Stimulated activated CD4-positive, alpha-beta T cell treated with anti-CD3 and anti-CD28 coated beads, TNF-alpha, amount 100 ng/mL, for 1 hour (primary cell): ENCODE measurements at places on chromosomes 3 and 15.

- DNase-seq, result no peak
Observed at GRCh38 chr3:56291953-56292352, 176.3 kb downstream of the ERC2 start.

GRCh38 chr15:71736286-71736947 is 73.9 kb upstream of the NR2E3 start:
- no peak for DNase-seq

- DNase-seq, result no peak
Observed at GRCh38 chr3:136512381-136512780, 239.8 kb downstream of the STAG1 start.

DNA sequence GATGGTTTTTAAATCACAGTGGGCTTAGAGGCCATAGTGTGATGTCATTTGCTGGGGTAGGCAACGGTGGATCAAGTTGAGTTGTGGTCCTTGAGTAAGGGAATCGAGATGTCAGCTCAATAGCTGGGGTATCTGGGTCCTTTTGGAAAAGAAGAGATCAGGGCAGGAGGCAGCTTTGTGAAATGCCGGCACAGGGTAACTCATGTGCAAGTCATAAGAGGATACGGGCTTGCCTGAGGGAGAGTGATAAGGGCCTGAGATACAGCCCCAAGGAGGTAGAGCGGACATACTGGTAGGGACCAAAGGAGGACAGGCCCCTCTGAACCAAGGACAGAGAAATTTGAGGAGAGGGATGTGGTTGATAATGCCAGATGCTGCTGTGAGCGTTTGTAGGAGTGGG is 4.2 kb upstream of the FAM131A start:
- DNase-seq, result no peak

- DNase-seq, result no peak
Observed at GRCh38 chr3:66236281-66236680, 15.5 kb downstream of the SLC25A26 start.

GRCh38 chr3:2495746-2496145 is 397.1 kb downstream of the CNTN4 start:
- no peak for DNase-seq

DNA sequence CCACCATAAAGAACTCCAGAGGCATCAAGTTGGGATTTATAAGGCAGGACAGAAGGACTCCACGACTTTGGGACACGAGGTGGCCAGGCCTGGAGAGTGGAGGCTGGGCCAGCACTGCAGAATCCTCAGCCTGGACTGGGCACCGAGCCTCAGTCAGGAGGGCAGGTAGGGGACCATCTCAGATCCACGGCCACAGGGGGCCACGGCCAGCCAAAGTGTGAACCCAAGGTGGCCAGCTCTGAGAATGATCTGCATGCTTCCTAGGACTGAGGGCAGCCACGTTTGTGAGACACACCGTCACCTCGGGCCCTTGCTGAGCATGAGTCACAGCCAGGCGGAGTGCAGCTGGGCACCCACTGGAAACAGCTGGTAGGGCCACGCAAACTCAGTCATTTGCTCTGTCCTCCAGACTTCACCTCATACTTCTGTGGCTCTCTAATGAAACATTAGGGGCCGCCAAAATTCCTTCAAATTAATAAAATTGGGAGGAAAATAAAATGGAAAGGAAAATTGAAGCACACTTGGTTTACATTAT is 65.8 kb downstream of the CTNNB1 start:
- DNase-seq, result no peak

- no peak for DNase-seq
Observed at GRCh38 chr3:61152071-61152470, 99.2 kb downstream of the FHIT start.

- no peak for DNase-seq
Observed at GRCh38 chr3:57731311-57731710, 24.8 kb upstream of the SLMAP start.

- no peak for DNase-seq
Observed at GRCh38 chr3:30073622-30074021, 532.8 kb upstream of the TGFBR2 start.

- no peak for DNase-seq
Observed at GRCh38 chr15:74200871-74201419, 1.6 kb downstream of the STRA6 start.

DNA sequence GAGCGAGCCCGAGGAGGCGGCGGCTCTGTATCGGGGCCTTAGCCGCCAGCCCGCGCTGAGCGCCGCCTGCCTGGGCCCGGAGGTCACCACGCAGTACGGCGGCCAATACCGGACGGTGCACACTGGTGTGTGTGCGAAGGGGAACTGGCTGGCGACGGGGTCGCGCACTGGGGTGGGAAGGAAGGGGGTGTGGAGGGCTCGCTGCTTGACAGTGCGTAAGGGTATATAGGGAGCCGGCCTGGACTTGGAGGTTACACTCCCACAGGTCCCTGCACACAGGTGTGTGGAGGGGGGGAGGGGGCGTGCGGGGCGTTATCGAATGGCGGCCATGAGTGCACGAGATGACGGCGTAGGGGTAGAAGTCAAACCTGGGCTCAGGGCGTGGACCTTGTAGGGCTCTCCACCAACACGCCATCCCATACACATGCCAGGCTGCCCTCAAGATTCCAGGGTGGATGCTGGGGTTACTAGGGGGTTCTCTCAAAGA is 389 bp downstream of the APEH start:
- no peak for DNase-seq

GRCh38 chr15:34271493-34271892 is 46.7 kb downstream of the EMC4 start:
- no peak for DNase-seq

DNA sequence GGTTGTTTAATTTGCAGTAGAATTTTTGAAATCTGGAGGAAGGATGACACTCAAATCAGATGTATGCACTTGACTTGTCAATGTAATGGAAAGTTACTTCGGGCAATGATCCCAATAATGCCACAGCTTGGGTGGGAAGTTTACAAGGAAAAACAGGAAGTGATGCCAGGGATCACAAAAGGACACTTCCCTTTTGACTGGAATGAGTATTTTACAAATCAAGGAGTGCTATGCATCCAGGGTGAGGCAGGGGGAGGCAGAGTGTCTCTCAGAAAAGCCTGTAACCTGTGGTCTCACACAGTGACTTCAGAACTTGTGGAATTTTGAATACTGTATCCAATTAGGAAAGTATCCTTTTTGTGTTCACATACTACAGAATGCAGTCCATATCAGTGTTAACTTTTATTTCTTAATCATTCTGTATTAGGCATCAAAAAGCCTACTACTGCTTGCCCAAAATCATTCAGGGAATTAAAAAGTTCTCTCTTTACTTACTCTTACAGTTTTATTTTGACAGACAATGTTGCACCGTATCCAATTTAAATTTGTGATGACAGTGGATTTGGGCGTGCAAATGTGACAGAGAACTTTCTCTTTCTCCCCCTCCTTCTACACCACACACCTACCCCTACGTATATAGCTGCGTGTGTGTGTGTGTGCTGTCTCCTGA is 445.1 kb downstream of the MECOM start:
- DNase-seq, result no peak
